Temporal lobe (tissue), 4 donors: ENCODE measurements at places on chromosomes 3 and 15. TPM values are rescaled to one million over a fixed set of nuclear protein-coding genes. Genes with fewer than 3 reads are reported as not detected.

Gene TP63
- 0.25 TPM for total RNA-seq

Gene CCNB2
- total RNA-seq, result 2.7 TPM

Gene TRPM1
- not detected for total RNA-seq

Gene PEX5L
- 47.5 TPM for total RNA-seq

Gene LDHAL6B
- total RNA-seq, result not detected

Gene ZNF774
- total RNA-seq, result 6.9 TPM

Gene SAMMSON
- total RNA-seq, result not detected

Gene MUC20
- 2.5 TPM for total RNA-seq

Gene ACKR2
- 0.74 TPM for total RNA-seq

Gene DLEC1
- 0.74 TPM for total RNA-seq

Gene KY
- 0.74 TPM for total RNA-seq
